Activated naive CD8-positive, alpha-beta T cell treated with anti-CD3 and anti-CD28 coated beads, Interleukin-2, amount 10 ng/mL, durations not matched to agents 7 days and 5 days (primary cell): ENCODE measurements at places on chromosomes 6 and 20. TPM values are rescaled to one million over a fixed set of nuclear protein-coding genes. Genes with fewer than 3 reads are reported as not detected.

- no peak for DNase-seq
Observed at GRCh38 chr20:38932457-38933120, 6.4 kb downstream of the FAM83D start.

GRCh38 chr6:166307082-166308032, 835 bp downstream of the PRR18 start:
- DNase-seq, result no peak

DNA sequence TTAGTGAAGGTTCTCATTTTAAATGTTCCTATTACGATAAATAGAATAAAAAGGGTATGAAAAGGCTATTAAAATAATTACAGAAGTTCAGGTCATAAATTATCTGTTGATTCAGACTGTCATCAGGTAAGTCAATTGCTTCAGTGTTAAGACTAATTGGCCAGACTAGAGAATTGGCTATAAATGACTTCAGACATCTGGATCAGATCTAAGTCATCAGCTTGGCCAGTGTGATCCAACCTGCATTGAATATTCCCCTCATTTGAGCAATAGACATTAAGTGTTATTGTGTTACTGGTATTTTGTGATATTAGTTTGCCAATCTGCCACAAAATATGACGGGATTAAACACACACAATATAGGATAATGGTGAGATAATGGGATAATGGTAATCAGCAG, 377.6 kb upstream of the CITED2 start:
- DNase-seq, result no peak

Gene FAM135A
- total RNA-seq, result 7.9 TPM

Gene POU5F1
- total RNA-seq, result 0.34 TPM

Gene TAP1
- total RNA-seq, result 323 TPM

DNA sequence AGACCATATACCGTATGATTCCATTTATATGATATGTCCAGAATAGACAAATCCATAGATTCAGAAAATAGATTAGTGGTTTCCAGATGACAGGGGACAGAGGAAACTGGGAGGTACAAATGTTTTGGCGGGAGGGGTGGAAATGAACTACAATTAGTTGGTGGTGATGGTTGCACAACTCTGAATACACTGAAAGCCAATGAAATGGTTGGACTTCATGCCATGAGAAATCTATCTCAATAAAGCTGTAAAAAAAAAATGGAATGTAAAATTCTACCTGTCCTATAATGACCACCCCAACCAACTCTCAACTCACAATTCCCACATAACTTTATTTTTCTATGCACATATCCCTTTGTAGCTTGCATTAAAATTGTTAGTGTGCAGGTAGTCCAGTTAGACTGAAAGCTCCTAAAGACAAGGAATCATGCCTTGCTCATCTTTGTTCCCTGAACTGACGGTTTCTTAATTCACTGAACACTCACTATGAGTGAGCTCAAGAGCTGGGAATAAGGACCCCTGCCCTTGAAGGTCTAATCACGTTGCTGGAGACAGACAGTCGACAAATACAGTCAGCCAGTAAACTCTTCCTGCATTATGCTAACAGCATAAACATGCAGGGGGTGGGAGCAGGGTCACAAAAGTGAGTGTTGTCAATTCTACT, 1.4 kb downstream of the DCDC2 start:
- DNase-seq, result no peak

- no peak for DNase-seq
Observed at GRCh38 chr6:71473926-71474325, 185.3 kb downstream of the OGFRL1 start.

Gene RAET1L
- not detected for total RNA-seq

- no peak for DNase-seq
Observed at GRCh38 chr6:14671261-14671681, 553.7 kb downstream of the CD83 start.

DNA sequence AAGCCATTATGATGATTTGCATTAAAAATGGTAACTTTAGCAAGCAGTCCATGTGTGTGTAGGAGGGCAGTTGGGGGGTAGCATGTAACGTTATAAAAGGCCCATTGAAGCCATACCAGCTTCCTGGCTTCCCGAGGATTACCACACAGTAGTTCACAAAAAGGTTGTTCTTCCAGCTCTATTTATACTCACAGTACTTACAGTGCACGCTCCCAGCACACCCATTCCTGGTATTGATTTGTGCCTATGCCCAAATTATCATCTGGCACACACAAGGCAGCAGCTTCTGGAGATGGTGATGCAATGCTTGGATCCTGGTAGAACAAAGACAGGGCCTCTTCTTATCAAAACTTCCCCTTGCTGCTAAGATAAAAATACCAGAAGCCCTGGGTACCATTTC, 436.8 kb downstream of the HAO1 start:
- DNase-seq, result no peak

- no peak for DNase-seq
Observed at GRCh38 chr20:33005132-33005566, 916 bp upstream of the SUN5 start.

GRCh38 chr6:83911278-83911677, 51.8 kb downstream of the CYB5R4 start:
- no peak for DNase-seq
